Right lung (tissue), 10 donors: ENCODE measurements at places on chromosomes 2 and 18. TPM values are rescaled to one million over a fixed set of nuclear protein-coding genes. Genes with fewer than 3 reads are reported as not detected.

Gene SCG2
- 2.3 TPM for polyA plus RNA-seq

Gene CFAP65
- polyA plus RNA-seq = 2.5 TPM

Gene FN1
- polyA plus RNA-seq = 1,880 TPM

Gene IRS1
- 37.7 TPM for polyA plus RNA-seq

Gene GPR75
- 3.3 TPM for polyA plus RNA-seq

Gene TWIST2
- polyA plus RNA-seq = 6.7 TPM

Gene AMER3
- polyA plus RNA-seq = 0.09 TPM

Gene GPR39
- polyA plus RNA-seq = 4.1 TPM

Gene SCN3A
- 1.3 TPM for polyA plus RNA-seq

Gene TMEM247
- not detected for polyA plus RNA-seq

Gene PREPL
- 67.3 TPM for polyA plus RNA-seq

Gene GYPC
- 76.0 TPM for polyA plus RNA-seq

Gene PDK1
- 6.8 TPM for polyA plus RNA-seq

Gene ZNF407
- 9.5 TPM for polyA plus RNA-seq

Gene CYS1
- polyA plus RNA-seq = 15.6 TPM

Gene TYW5
- 22.0 TPM for polyA plus RNA-seq

Gene AQP12A
- not detected for polyA plus RNA-seq

Gene TBR1
- polyA plus RNA-seq = 0.03 TPM

Gene STK36
- 75.6 TPM for polyA plus RNA-seq

Gene BMP10
- polyA plus RNA-seq = not detected
